SJCRH30 (cell line): ENCODE measurements at places on chromosomes 6 and 20. TPM values are rescaled to one million over a fixed set of nuclear protein-coding genes. Genes with fewer than 3 reads are reported as not detected.

DNA sequence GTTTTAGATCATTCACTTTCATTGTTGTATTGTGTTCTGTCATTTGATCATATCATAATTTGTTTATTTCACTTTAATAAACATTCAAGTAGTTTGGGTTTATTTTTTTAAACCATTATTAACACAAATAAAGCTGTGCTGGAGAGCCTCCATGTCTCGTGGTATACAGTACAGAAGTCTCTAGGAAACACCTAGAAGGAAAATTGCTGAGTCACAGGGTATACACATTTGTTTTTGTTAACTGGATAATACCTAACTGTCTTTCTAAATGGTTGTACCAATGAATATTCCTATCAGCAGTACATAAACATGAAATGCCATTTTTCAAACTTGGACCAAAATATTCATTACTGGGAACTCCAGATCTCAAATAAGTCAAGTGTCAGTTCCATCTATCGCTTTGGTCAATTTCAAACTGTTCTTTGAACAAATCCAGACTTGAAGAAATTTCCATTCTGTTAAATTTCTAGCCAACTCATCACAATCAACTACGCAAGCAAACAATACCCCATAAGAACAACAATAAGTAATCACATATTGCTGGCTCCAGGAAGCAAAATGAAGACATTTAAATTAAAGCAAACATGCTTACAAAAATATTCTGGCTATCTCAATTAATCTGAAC, 138.1 kb downstream of the ATXN1 start:
- no peak for DNase-seq
- H3K36me3 ChIP-seq: no peaks in the 10 kb centered on the region
- H3K4me3 ChIP-seq: no peak overlapping the region
- H3K27me3 ChIP-seq: no peaks in the 10 kb centered on the region
- no peak overlapping the region for H3K27ac ChIP-seq

Gene HLA-E
- total RNA-seq: 24.6 and 26.0 TPM in 2 replicates

Gene MTFR2
- 9.4 and 11.8 TPM in 2 replicates for total RNA-seq

- H3K27ac ChIP-seq: no peak overlapping the region
- no peak overlapping the region for H3K4me3 ChIP-seq
- no peaks in the 10 kb centered on the region for H3K36me3 ChIP-seq
- peak; percentile 52 for DNase-seq
These were observed 59.7 kb upstream of the SAMD3 start for GRCh38 chr6:130282234-130282995.

DNA sequence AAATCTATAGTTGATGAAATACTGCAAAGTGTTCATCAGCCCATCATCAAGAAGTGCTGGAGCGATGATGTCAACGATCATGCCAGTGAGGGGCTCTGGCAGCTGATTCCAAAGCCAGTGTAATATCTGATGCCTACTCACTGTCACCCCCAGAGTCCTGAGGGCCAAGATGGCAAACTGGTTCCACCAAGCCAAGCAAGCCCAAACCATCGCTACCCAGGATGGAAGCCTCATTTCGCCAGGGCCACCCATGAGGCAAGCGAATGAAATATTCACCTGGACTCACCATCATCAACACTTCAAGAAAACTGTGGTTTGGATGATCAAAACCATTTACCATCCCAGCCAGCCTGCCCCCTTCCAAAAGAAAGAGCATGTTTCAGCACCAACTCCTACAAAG, 76.5 kb downstream of the GNAS-AS1 start:
- H3K36me3 ChIP-seq: no peaks in the 10 kb centered on the region
- 0 out of 2 replicates have a peak, but pooled peaks cover 9% of the 10 kb centered on the region for H3K27me3 ChIP-seq
- no peak overlapping the region for H3K27ac ChIP-seq
- no peak for DNase-seq

DNA sequence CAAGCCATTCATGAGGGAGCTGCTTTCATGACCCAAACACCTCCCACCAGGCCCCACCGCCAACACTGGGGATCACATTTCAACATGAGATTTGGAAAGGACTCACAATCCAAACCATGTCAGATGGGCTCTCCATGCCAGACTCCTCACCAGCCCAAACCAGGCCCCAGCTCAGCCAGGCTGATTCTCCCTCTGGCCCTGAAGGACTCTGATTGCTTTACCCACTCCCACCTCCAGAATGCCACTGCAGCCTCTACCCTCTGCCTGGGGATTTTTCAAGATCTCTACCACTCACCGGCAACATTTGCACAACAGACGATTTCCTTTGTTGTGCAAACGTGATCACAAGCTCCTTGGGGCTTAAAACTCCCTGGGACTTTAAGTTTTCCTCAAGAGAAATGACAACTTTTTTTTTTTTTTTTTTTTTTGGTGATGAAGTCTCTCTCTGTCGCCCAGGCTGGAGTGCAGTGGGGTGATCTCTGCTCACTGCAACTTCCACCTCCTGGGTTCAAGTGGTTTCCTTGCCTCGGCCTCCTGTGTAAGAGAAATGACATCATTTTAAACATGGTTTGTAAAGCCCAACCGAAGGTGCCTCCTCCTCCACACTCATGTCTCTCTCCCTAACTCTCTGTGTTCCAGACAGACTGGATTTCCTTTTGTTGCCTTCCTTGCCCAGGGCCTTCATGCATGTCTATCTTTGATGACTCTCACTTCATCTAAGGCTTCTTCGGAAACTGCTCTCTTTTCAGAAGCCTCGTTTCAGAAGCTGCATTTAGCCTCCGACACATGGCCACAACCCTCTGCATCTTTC, 147.0 kb downstream of the CDH26 start:
- H3K4me3 ChIP-seq: no peak overlapping the region
- no peaks in the 10 kb centered on the region for H3K36me3 ChIP-seq
- no peaks in the 10 kb centered on the region for H3K27me3 ChIP-seq

DNA sequence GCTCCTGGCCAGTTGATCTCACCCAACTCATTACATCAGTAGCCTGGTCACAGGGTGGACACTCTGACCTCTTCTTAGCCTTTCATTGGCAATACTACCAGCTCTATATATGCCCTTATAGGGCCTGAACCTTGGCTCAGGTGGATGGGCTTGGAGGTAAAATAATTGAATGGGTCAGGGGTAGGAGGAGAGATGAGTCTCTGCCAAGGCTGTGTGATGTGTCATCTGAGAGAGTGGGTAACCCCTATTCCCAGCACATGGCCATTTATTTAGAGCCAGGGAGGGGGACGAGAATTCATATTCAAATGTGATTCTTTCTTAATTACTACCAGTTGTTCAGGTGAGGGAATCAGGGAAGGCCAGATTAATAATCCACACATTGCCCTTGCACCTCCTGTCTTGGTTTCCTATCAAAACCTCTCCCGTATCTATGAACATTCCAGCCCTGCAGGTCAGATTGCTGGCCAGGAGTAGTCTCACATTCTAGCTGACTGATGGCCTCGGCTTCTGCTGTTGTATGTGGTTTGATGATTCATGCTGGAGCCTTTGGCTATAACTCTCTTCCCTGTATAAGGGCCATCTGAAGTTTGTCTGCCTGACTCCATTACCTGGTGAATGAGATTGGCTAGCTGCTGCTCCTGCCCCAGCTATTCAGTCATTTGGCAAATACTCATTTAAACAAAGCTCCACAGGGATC, 13.4 kb downstream of the C20orf173 start:
- H3K4me3 ChIP-seq: no peak overlapping the region
- H3K27me3 ChIP-seq: no peaks in the 10 kb centered on the region
- no peaks in the 10 kb centered on the region for H3K4me1 ChIP-seq
- peaks cover 9% of the 10 kb centered on the region for H3K36me3 ChIP-seq
- no peak overlapping the region for H3K27ac ChIP-seq
- DNase-seq: peak; percentile 32

DNA sequence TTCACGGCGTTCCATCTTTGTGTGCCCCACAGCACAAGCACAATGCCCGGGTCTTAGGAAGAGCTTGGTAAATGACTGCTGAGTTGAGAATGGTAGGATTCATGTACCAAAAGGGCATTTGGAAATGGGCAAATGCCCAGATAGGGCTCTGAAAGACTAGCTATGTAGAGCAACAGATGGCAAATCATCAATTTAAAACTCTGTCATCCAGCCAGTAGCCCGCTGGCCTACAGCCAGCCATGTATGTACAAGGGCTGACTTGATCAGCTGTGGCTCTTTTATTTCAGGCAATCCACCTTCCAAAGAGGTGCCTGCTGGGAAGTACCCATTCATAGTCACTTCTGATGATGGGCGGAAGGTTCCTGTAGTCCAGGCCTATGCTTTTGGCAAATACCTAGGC, 35.1 kb downstream of the NT5E start:
- no peak overlapping the region for H3K27ac ChIP-seq
- no peaks in the 10 kb centered on the region for H3K36me3 ChIP-seq
- DNase-seq: no peak
- H3K4me1 ChIP-seq: no peaks in the 10 kb centered on the region
- H3K27me3 ChIP-seq: no peaks in the 10 kb centered on the region

Gene BIRC7
- 0.10 TPM in 1 of 2 replicates, not detected in the other for total RNA-seq

Gene ZNF311
- not detected in 2 replicates for total RNA-seq

DNA sequence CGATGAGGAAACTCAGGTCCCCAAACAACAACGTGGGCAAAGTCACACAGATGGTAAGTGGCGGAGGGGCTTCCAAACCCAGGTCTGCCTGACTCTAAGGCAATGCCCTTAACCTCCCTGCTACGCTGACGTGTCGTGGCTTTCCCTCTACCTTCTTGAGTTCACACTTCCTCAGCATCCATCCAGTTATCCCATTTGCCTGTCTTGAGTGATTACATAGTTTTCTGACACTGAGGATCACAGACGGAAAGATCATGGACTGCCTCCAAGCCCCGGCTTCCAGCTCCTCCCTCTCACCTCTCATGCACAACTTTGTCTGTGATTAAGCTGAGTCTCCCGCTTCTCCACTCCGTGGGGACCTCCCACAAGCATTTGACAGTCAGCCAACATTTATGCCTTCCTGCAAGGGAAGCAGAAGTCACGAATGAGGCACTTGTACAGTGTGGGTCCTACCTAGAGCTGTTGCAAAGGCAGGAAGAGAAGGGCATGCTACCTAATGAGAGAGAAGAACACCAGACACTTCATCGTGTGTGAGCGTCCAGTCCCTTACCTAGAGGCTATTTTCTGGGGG, 33.8 kb downstream of the TBC1D7 start:
- no peak for DNase-seq
- H3K4me1 ChIP-seq: no peaks in the 10 kb centered on the region
- H3K27ac ChIP-seq: no peak overlapping the region
- no peaks in the 10 kb centered on the region for H3K36me3 ChIP-seq
- no peaks in the 10 kb centered on the region for H3K27me3 ChIP-seq
- H3K4me3 ChIP-seq: no peak overlapping the region

DNA sequence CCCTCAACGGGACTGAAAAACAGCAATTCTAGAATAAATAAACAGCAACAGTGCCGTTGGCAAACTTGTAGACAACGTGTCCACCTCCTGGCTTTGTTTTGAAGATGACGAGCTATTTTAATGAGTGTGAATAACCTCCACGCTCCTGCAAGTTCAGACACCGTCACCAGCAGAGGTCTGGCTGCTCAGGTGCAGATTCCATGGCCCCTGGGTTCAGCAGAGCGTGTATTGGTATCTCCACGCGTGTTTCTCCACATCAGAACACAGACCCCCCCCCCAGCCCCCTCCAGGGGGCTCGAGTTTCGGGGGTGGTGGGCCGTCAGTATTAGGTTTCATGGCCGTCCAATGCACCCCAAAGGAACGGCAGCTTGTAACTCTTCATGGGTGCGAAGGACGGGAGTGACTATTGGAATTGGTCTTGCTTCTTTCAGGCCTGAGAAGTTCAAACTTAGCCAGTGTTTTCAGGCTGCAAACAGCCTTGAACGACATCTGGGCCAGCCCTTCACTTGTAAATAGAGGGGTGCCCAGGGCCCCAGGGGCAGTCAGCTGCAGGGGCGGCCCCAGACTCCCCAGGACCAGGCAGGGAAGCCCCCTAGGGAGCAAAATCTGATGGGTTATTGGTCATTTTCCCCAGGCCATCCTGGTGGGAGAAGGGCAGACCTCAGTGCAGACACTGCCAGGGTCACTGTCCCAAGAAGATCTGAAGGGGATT, 308.6 kb downstream of the TAF4 start:
- H3K4me1 ChIP-seq: peaks cover 4% of the 10 kb centered on the region; the same call in 1 of the 2 replicates
- H3K4me3 ChIP-seq: no peak overlapping the region
- peaks cover 44% of the 10 kb centered on the region for H3K27me3 ChIP-seq
- H3K36me3 ChIP-seq: no peaks in the 10 kb centered on the region

Gene OPRL1
- 0.28 and 0.43 TPM in 2 replicates for total RNA-seq

Gene PKIB
- total RNA-seq: 7.4 and 10.0 TPM in 2 replicates
